ENCODE measurements at places on chromosomes 6 and 20.

DNA sequence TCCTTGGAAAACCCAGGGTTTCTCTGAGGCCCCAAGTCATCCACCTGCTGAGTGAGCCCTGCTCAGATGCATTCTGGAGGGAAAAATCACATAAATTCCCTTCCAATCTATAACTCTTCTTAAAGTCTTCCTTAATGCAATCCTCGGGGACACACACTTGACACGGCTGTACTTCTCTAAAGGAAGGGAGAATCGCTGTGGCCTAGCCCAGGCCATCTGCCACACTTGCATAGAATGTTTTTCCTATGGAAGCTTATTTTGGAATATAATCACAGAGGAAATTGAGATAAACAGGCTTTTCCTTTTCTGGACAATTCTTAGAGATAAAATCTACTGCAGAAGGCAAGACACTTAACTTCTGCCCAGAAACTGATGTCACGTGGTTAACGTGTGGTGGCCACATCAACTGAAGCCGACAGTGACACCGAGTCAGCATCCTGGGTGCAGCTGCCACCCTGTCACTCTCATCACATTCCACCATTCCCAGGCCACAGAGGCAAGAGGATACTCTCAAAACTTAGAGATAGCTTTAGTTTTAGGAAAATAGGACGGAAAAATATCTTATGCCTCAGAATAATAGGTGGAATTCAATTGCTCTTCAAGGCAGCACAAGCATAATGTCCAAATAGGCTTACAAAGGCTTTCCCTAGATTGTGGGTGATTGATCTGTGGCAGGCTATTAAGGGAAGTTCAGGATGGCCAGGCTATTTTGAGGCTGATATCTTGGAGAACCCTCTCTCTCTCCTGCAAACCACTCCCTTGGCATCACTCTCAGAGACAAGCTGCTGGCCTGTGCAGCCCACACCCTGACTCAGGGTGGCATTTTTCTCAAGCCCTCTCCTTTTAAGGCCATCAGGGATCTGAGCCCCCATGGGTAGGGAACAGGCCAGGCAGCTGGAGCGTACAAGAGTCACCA, 29.6 kb downstream of the PSMB1 start:
- no peak for DNase-seq

DNA sequence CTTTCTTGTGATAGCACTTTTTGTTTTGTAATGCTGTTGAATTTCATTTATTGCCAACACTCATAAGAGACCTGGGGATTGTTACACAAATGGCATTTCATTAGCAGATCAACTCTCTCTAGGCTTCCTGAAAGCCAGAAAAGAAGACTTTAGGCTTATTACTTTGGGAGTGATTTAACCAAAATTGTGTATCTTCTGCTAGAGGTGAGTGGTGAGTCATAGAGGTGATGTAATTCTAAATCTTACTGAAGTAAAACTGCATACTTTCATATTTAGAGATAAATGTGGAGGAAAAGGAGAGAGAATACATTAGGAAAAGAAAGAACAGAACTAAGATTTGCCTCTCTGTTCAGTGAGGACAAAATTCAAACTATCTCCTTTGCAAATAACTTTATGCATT, 304.7 kb upstream of the RGS17 start:
- no peak for DNase-seq

DNA sequence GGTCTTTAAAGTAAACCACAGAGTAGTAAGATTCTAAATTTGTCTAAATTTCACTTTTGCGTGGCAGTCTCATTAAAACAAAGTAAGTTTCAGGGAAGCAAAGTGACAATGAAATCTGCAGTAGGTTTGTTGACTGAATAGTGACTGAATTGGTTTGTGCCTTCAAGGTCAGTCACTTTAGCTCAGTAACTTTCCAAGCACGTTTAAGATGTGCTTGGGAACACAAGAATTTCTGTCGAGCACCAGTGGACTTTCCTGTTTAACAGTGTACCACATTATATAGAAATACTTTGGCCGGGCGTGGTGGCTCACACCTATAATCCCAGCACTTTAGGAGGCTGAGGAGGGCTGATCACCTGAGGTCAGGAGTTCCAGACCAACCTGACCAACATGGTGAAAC, 1.7 kb upstream of the CD24 start:
- no peak for DNase-seq

GRCh38 chr20:22745194-22745500, 160.8 kb upstream of the FOXA2 start:
- DNase-seq: no peak

DNA sequence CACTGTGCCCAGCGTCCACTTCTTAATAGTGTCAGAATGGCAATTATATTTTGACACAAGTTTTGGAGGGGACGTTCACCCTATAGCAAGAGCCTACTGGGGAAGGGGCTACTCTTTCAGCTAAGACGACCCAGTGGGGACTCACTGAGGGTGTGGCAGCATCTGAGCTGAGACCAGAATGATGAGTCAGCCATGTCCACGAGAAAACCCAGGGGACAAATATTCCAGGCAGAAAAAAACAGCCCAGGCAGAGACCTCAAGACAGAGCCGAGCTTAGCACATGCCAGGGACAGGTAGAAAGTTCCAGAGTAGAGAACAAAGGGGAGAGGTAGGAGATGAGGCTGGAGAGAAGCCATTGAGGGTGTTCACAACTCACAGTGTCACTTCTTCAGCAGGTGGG, 11.2 kb downstream of the CNBD2 start:
- no peak for DNase-seq

GRCh38 chr20:50592282-50593004, 82.3 kb downstream of the PTPN1 start:
- no peak for DNase-seq

- DNase-seq: no peak
These were observed 205.9 kb downstream of the HACE1 start for GRCh38 chr6:104653781-104654180.

DNA sequence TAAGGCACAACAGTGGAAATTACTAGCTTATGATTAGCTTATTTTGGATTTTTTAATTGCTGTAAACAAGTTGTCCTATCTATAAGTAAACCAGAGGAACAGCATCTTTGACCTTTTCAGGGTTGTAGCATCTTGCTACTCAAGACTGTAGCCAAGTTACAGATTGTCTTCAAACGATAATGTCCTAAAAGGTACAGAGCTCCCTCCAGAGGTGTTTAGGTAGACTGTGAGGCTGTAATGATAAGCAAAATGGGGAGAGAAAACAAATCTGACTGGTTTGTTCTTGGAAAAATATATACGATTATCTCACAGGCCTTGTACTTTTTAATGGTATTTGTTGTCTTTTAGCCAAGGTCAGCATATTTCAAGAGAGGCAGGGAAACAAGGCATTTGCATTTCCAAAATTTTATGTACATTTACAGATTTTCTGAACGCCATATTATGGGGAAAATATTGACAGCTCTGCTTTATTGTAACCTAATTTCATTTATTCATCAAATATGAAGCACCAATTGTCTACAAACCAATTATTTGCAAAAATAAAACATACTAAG, 273.4 kb downstream of the MEI4 start:
- DNase-seq: no peak

- DNase-seq: no peak
These were observed 132.0 kb upstream of the RNF24 start for GRCh38 chr20:4147319-4147718.
